Large intestine (tissue), 12 donors: ENCODE measurements at places on chromosomes 3 and 15.

GRCh38 chr3:145678401-145678800 is 482.6 kb downstream of the PLOD2 start:
- no peak for DNase-seq

GRCh38 chr15:20643829-20644425 is 102.3 kb upstream of the GOLGA6L6 start:
- DNase-seq: no peak

DNA sequence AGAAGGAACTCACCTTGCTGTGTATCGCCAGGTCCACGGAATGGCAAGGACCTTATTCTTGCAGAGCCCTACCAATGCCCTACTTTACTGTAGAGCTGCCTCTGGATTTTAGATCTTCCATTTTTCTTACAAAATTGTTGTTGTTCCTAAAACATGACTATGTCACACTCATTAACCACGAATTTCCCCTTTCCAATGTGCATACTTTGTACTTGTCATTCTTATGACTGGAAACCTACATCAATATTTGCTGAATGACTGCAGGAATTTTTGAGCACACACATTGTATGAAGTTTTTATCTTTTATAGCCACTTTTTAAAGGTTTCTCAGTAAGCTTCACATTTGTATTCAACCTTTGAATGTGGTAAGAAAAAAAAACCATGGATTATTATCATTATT is 35.9 kb upstream of the CMSS1 start:
- DNase-seq: no peak

DNA sequence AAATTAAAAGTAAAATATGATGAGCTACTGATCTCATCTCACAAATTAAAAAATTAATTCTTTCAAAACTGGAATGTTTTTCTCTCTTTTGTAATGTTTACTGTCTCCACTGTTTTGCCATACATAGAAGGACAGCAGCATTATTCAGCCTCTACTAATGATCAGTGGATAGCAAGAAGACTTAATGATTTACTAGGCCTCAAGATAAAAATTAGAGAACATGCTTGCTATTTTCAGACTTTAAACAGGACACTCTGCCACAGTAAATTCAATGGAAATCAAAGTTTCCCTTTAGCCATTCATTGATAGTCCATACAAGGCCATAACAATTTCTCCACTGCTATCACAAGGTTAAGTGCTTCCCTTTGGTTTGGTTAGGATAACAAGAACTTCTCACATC is 129.4 kb downstream of the TMCC1 start:
- DNase-seq: peak; percentile 60

DNA sequence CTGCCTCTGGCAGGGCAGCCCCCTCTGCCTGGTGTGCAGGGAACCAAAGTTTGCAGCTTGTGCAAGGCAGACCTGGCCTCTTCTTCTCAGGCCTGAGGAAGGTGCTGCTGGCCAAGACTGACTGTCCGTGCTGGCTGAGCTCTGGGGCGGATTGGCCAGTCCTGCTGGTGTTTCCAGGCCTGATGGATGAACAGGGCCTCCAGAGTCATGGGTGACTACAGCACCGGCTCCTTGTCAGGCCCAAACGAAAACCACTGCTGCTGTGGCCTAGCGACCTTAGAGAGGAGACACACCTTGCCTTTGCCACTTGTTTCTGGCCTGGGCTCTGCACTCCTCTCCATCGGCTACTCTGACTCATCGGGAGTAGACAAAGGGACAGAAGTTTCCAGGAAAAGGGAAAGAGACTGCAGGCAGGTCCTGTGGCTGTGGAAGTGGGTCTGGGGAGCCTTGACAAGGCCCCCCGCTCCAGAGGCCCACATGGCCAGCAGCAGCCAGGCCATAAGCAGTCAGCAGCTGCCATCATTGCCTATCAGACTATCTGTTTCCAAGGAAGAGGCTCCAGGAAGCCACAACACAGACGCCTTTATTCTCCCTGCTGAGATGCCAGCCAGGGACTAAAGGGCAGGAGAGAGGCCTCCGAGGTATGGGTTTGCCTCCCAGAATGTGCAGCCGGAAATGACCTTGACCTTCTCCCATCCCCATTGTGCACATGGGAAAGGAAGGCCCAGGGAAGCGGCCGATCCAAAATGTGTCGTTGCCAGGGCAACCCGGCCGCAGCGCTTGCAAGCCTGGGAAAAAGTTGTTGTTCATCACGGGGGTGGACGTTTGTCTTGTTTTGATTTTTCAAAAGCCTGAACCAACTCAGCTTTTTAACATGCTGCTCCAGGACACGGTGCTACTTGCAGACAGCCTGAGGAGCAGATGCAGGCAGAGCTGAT is 160.5 kb downstream of the CHSY1 start:
- no peak for DNase-seq

- no peak for DNase-seq
These were observed 2.1 kb downstream of the DBR1 start for GRCh38 chr3:138172625-138173024.

- DNase-seq: no peak
These were observed 51.8 kb downstream of the MITF start for GRCh38 chr3:69791106-69791505.
